ENCODE measurements at places on chromosomes 4 and X.

GRCh38 chr4:176123710-176124407, 58.2 kb downstream of the WDR17 start:
- DNase-seq: peak; percentile 25

- no peak for DNase-seq
These were observed 335.5 kb downstream of the IL15 start for GRCh38 chr4:141971869-141972268.

GRCh38 chr4:41647383-41647782, 101.1 kb downstream of the PHOX2B start:
- DNase-seq: no peak

- DNase-seq: no peak
These were observed 594 bp upstream of the STAG2 start for GRCh38 chrX:123960956-123961267.

GRCh38 chrX:154449618-154450017, 5.7 kb downstream of the FAM50A start:
- DNase-seq: no peak

GRCh38 chrX:69152417-69152841, 12.8 kb downstream of the PJA1 start:
- peak; percentile 10 for DNase-seq

- no peak for DNase-seq
These were observed 41.1 kb upstream of the ACSL4 start for GRCh38 chrX:109774136-109774535.

- peak; percentile 13 for DNase-seq
These were observed 76.7 kb downstream of the FHIP1A start for GRCh38 chr4:151485541-151486131.

- no peak for DNase-seq
These were observed 374.7 kb upstream of the FGF13 start for GRCh38 chrX:139086246-139086645.

DNA sequence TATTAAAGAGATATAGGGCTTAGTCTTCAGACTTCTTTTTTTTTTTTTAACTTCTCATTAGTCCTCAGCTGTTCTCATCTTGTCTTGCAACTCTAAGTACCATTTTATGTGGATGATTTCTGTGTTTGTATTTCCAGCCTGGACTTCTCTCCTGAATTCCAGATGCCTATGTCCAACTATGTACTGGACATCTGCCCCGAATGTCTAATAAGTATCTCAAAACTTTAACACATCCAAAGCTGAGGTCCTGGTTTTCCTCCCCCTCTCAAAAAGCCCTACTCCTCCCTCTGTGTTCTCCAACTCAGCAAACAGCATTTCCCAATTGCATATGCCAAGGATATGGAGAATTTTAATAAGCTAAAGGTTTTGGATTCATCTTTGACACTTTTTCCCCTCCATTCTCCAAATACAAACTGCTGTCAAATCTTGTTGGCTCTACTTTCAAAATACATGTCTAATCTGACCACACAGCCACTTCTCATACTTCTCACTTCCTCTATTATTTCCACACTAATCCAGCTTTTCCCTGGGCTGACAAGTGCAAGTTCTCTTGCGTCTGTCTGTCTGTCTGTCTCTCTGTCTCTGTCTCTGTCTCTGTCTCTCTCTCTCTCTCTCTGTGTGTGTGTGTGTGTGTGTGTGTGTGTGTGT, 79.8 kb downstream of the CLCN5 start:
- no peak for DNase-seq

DNA sequence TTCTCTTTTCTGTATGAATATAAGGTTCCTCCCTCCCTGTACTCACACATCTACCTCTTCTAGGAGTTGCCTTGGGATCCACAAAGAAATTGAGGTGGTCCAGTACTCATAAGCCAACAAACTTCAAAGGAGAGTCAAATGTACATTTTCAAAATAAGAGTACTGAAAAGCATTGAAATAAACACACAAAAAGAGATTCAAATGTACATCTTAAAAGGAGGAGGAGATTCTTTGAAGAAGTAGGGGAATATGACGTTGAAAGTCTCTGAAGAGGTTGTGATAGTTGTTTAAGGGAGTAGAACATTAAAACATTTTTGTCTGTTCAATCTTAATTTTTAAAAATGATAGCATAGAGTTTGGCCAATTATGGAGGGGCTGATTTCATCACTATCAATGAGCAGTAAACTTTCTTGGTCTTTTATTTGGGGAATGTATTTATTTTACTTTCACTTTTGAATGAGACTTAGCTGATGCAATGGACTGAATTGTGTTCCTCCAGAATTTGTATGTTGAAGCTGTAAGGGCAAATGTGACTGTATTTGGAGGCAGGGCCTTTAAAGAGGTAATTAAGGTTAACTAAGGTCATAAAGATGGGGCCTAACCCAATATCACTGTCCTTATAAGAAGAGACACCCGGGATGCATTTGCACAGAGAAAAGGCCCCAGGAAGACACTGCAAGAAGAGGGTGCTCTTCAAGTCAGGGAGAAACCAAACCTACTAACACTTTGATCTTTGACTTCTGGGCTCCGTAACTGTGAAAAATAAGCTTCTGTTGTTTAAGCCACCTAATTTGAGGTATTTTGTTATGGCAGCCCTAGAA, 226.3 kb upstream of the PGRMC2 start:
- DNase-seq: no peak

DNA sequence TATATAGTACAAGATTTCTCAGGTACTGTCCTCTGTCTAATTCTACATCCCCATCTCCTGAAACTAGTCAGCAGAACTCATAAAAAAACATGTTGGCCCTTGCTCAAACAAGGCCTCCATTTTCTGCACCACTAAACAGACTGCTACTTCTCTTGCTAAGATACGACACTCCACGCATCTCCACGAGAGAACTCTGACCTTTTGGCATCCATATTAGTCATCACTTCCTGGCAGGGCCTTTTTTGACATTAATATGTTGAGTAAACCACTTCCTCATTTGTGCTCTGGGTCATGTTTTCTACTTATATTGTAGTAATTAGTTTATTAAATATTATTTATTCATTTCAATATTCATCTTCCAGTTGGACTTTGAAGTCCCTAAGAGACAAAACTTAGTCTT, 65.6 kb downstream of the DCAF8L1 start:
- no peak for DNase-seq

DNA sequence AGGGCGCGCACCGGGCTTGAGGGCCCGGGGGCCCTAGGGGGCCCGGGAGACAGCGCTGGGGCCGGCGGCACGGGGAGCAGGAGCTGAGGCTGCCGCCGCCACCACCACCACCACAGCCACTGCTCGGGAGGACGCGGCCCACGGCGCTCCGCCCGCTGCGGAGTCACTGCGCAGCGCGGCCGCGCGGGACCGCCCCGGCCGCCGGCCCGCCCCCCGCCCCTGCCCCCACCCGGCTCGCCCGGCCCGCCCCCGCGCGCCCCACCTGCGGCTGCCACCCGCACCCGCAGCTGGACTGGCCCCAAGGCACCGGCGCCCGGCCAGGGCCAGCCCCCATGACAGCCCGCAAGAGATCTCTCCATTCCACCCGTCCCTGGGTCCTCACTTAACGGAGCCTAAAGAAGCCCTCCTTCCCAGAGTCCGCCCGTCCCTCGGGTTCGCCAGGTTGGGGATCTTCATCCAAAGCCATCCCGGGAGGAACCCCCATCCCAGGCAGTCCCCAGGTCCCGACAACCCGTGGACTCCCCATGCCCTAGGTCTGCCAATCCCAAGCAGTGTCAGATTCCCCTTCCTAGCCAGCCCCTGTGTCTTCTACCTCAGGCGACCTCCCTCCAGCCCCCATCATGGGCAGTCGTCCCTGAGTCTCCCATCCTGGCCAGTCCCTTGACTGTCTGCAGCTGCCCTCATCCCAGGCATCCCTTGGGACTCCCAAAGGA, 40.0 kb upstream of the IQSEC2 start:
- no peak for DNase-seq

DNA sequence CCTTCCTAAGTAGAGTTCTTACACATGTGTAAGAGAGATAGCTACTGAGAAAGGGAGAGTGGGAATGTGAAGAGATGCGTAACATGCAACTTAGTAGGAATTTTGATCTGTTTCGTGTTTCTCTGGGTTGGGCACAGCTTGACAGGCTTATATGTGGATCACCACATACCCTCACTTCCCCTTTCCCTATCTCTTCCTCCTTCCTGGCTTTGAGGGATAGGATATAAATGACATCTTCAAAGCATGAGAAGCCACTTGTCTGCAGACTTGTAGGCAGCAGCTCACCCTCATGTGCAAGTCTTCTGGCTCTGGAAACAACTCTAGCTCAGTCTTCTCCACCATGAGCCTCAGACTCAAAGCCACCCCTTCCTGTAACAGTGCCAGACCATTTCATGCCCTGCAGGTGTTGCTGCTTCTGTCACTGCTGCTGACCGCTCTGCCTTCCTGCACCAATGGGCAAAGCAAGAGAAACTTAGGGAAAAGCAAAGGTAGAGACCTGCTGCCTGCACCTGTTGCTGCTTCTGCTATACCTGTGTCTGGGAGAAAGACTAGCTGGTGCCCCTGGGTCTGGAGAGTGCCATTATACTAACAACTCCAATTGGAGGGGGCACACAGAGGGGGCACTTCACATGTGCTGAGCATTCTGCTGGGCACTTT, 5.4 kb upstream of the PF4V1 start:
- DNase-seq: no peak

- peak; percentile 29 for DNase-seq
These were observed 2.3 kb downstream of the LRBA start for GRCh38 chr4:151012820-151013219.

DNA sequence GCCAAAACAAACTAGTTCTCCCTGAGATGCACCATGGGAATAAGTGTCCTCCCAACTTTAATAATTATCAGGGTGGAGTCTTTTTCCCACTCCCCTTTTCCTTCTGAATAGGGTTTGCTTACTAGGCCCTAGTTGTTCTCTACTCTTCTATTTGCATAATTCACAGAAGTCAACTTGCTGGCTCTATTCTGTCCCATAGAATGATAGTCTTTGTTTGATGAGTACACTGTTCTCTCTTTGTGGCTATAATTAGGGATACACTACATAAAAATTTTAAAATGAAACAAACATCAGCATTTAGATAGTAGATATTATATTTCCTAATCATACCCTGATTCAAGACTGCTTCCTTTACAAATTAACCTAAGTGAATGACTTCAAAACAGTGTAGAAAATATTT, 10.3 kb downstream of the PDHA2 start:
- DNase-seq: no peak

GRCh38 chr4:15542760-15543159, 73.1 kb downstream of the CC2D2A start:
- no peak for DNase-seq

DNA sequence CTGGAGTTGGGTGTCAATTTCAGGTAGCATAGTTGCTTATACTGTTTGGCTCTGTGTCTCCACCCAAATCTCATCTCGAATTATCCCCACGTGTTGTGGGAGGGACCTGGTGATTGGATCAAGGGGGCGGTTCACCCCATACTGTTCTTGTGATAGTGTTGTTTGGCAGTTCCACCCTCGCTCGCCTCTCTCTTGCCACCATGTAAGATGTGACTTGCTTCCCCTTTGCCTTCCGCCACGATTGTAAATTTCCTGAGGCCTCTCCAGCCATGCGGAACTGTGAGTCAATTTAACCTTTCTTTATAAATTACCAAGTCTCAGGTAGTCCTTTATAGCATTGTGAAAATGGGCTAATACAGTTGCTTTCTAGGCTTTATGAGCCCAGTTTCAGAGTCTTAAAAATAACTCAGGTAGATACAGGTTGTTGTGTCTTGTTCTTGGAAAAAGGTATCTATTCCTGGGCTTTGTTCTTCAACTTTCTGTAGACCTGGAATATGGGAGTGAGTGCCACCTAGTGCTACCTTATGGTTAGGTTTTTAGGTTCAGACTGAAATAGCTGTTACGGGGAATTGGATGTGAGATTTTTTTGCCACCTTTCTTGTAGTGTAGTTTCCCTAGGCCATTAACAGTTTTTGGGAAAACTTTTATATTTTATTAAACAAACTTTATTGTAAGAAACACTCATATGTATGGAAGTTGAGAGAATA, 15.6 kb downstream of the PGK1 start:
- peak; percentile 13 for DNase-seq

DNA sequence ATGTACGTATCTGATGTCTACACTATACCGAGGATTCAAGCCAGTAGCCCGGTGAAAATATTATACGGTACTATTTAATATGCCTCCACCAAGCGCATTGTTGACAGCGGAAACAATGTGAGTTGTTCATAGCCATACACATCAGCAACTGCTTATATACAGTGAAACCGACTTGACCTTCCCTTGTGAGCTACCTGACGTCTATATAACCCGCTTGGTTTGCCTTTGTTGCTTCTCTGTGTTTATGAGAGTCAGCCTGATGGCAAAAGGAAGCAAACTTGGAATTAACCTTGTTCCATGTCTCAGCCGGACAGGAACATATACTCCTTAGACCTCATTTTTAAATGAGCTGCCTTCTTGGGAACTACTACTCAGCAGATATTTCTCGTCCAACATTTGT, 211.8 kb downstream of the DCTD start:
- DNase-seq: no peak

- DNase-seq: no peak
These were observed 94.4 kb upstream of the HPGD start for GRCh38 chr4:174616661-174617060.

DNA sequence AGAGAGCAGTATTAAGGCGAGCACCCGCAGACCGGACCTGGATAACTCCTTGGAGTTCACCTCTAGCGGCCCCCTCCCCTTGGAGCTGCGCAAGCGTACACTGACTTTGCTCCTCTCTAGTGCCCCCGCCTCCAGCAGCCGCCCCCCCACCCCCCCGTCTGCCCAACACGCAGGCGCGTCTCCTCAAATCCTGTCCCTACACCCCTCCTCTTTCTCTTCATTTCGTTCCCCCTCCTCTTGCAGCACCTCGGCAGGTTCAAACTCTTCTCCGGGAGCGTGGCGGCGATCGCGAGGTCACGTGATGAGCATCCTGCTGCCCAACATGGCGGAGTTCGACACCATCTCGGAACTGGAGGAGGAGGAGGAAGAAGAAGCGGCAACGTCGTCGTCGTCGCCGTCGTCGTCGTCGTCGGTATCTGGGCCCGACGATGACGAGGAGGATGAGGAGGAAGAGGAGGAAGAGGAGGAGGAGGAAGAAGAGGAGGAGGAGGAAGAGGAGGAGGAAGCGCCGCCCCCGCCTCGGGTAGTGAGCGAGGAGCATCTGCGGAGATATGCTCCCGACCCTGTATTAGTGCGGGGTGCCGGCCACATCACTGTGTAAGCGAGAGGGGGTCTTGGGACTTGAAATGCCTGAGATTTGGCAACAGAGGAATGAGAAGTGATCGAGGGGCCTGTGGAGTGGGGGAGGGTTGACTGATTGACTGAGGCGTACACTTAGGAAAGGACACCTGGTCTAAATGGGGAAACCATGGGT, at the start of gene CHIC1:
CHIC1 (plus strand) TSS at position 214 of the 754 bp plus-strand sequence; CDS start at position 302, 88 bp downstream.
- DNase-seq: peak; percentile 83

- no peak for DNase-seq
These were observed 10.6 kb downstream of the SLC38A5 start for GRCh38 chrX:48459483-48459882.
